ENCODE measurements at places on chromosomes 2 and 18.
A peak's percentile ranks its signal among the peaks of the same experiment; 100 is the strongest.

DNA sequence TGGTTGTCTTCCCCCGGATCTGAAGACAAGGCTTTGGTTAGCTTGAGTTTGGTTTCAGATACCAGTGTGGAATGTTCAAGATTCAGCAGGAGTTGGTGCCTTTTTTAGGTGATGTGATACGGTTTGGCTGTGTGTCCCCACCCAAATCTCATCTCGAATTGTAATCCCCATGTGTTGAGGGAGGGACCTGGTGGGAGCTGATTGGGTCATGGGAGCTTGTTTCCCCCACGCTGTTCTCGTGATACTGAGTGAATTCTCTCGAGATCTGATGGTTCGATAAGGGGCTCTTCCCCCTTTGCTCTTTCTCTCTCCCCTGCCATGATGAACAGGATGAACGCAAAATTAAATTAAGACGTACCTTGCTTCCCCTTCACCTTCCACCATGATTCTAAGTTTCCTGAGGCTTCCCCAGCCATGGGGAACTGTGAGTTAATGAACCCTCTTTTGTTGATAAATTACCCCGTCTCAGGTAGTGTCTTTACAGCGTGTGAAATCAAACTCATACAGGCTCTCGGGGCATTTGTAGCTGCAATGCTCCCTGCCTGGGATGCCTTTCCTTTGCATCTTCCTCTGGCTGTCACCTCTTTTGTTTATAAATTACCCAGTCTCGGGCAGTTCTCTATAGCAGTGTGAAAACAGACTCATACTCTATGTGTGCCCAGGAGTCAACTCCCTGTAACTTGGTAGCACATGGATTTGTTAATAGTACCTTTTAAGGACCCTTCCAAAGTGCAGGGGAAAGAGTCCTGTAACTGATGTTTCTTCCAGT lies 21.3 kb downstream of the PDCD1 start:
- DNase-seq = no peak

DNA sequence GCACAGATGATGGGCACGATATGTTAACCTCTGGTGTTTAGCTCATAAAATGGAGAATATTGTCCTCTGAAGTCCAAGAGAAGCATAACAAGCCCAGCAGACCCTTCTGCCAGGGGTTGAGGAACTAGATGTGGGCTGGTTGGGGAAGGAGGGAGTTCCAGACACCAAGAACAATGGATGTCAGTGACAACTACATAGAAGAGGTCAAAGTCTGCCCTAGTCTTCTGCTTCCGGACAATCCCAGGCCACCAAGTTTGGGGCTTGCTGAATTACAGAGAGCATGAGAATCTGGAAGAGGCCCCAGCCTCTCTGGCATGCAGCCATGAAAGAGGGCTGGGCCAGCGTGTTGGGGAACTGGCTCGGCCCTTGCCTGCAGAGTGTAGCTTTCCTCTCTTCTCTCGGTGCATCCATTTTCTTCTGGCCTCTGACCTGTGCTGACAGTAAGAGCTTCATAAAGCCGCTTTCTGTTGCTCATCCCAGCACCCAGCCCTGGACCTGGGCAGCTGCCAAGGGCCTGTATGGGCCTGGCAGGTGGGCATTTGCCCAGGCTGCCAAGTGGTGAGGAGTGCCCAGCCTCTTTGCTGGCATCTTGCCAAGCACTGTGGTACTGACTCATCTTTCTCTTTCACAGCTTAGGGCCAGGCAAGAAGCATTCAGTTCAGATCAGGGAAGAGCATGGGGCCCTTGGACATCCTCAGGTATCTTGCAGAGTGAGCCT lies 14.6 kb upstream of the LAPTM4A start:
- peak; percentile 8 for DNase-seq

DNA sequence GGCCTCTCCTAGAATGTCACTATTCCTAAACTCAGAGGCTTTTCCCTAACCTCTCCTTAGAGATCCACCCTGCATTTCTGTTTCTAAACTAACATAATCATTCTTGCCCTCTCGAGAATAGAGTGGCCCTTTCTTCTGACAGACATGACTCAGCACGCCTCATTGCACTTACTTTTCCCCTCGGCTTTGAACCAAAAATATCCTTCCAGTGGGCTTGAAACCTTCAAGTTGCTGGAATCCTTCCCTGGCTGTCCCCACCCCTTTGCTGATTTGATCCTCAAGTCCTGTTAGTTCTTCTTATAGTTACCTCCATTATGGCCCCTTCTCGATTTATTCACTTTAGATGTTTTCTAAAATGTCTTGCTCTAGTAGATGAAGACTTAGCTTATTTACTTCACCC lies 158.0 kb downstream of the LTBP1 start:
- no peak for DNase-seq

DNA sequence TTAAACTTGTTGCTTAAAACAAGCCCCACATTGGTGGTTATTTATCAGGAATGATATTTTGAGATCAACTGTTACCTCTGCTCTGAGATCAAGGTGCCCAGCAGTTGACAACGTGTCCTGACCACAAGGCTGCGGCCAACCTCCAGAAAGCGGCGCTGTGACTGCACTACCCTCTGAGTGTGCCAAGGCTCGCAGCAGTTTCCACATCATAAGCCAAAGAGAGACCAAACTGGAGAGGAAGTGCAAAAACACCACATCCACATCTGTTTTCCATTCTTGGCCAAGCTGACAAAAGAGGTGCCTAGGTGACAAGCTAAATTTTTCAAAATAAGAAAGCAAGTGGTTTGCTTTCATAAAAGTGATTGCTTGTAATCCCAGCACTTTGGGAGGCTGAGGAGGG lies 410.8 kb upstream of the POU3F3 start:
- DNase-seq = no peak

DNA sequence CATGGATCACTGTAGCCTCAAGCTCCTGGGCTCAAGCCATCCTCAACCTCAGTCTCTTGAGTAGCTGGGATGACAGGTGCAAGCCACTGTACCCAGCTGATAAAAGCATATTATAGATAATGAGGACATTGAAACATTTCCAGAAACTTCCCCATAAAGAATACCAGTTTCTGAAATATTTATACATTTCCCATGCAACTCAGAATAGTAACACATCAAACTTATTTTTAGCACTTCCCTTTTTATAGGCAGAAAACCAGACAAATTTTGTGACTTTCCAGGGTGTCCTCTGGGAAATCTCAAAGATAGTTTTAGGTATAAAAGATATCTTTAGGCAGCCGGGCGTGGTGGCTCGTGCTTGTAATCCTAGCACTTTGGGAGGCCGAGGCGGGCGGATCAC lies 25.1 kb upstream of the DPYSL5 start:
- DNase-seq = no peak

DNA sequence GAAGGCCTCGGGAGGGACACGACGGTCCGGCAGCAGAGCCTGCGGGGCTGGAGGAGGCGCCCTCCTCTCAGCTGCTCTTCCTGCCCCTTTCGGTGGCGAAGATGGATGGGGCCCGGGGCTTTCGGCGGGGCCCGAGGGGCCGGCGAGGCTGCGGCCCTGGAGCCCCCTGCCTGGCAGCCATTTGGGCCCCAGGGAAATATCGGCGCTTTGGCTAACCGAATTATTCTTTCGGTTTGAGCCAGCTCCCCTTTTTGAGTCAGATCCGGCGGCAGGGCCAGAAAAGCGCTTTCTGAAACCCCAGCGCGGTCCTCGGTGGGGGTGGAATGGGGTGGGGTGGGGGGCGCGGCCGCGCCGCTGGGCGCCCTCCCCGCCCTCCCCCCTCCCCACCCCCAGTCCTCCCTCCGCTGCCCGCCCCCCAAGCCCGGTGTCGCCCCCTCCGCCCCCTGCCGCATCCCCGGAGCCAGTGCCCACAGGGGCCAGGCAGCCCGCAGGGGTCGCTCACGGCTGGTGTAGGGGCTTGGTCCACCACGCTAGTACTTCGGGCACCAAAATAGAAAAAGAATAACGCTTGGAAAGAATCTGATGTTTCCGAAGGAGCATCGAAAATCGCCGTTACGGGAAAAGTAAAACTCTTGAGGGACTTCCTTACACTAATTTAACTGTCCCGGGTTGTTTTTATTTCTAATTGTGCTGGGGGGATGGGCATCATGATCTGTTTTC lies 9.1 kb upstream of the ARID5A start:
- peak; percentile 77 for DNase-seq

DNA sequence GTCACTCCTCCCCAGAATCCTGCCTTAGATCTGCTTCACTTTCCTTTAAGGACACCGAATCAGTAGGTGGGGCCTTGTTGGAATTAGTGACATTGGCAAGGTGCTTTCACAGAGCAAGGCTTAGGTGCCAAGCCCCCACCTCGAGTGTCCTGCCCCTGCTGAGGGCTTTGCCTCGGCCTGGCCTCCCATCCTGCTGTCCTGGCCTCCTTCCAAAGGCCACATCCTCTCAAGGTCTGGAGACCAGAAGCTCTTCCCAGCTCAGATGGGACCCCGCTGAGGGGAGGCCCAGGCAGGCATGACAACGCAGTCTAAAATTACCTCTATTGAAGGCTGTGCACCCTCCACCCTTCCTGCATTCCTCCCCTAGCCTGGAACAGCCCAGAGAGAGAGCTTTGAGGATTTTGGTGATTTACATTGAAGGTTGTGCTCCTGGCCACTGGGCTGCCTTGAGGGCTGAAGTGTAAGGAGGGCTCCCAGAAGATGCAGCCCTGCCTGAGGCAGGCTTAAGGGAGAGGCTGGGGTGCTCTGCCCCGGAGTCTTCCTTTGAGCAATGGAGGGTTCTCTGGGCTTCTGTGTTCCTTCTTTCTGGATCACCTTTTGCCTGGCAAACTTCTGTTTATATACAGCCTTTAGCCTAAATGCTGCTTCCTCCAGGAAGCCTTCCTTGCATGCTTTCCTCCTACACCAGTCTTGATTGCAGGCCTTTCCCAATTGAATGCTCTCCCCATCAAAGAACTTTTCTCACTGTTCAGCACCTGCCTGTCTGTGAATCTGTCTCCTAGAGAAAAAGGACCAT lies 154.4 kb downstream of the DDX1 start:
- no peak for DNase-seq

DNA sequence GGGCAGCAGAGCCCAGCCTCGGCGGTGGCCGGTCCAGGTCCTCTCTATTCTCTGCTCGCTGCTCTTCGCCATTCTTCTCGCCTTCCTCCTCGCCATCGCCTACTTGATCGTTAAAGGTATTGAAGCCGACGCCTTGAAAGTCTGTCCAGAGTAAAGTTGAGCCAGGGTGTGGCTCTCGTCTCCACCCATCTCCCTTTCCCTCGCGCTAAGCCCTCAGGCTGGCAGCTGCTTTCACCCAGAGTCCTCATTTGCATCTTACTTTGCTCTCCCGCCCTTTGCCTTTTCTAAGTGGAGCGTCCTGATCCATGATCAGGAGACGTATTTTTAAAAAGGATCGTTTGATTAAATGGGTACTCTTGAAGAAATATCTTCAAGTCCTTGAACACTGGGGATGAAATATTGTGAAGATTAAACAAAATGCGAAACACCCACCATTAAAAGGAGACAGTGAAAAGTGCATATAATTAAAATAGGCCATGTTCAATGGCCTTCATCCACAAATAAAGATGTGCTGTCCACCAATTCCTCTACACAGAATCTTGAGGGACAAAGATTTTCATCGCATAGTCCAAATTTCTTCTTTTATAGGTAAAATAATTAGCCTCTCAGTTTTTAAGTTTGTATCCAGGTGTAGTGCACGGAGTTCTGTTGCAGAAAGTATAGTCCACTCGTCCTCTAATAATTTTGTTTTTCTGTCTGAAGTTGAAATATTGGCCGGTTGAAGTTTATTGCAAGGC lies 657 bp downstream of the ARL6IP6 start:
- DNase-seq = peak; percentile 47

DNA sequence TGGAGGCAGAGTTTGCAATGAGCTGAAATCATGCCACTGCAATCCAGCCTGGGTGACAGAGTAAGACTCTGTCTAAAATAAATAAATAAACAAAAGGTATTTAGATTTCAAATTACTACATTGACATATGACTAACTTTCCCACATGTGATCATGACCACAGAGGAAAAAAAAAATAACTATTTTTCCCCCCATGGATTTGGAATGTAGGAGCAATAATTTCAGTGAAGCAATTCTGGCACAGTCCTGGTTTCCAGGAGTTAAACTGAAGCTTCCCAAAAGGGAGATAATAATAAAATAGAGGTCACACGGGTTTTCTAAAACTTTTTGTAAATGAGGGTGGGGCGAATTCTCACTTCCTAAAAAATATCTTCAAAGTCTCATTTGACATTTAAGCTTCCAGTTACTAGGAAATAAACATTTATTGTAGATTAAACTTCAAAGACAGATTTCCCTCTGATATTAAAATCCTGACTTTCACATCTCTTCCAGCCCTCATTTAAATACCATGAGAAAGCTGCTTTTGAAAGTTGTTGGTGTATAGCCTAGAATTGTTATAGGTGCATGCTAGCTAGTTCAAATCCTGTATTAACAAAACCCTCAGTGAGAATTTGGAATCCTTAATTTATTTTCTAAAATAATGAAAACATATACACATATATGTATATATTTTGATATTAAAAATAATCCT lies 20.7 kb downstream of the SLC19A3 start:
- DNase-seq = no peak

- DNase-seq = no peak
These were observed 21.0 kb downstream of the AGAP1 start for GRCh38 chr2:235514627-235515363.

DNA sequence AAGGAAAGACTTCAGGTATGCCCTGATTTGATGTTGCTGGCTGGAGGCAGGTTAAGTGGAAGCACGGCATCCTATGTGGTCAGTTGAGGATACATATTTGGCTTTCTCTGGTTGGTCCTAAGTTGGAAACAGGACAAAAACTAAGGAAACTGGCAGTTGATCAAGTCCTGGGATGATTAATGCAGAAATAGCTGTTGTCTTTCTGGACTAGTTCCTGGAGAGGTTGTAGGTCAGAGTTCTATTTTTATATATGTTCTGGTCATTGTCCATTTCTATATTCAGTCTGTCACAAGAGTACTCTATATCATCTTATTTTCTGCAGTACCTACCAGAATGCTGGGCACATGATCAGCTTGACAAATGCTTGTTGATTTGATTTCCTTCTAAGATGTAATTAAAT lies 4.0 kb upstream of the SLC35F5 start:
- DNase-seq = no peak

- no peak for DNase-seq
These were observed 220.0 kb downstream of the CMPK2 start for GRCh38 chr2:6645672-6646071.

GRCh38 chr2:239116456-239117246 lies 268.8 kb downstream of the TWIST2 start:
- no peak for DNase-seq

DNA sequence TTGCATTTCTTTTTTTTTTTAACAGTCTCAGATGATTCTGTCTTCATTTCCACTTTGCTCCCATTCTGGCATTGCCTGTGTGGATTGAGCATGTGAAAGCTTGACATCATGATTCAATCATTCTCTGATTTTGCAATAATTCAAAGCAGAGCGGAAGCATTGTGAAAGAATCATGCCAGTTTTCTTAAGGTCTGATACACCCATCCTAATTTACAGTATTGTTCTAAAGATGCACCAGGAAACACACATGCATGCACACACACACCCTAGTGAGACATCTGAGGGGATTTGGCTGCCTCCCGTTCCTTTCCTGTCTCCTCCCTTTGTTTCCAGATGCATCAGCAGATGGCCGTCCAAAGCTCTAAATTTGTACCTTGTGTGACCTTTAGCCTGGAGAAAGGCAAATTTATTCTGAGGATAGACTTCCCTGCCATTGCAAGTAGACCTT lies 97.3 kb downstream of the FMNL2 start:
- no peak for DNase-seq

GRCh38 chr18:44719519-44720060 lies 38.9 kb downstream of the SETBP1 start:
- no peak for DNase-seq

Measured in stimulated activated CD4-positive, alpha-beta T cell treated with anti-CD3 and anti-CD28 coated beads, Interleukin-2, amount 100 ng/mL, for 24 hours (primary cell).